ENCODE measurements at places on chromosomes 4 and X.

DNA sequence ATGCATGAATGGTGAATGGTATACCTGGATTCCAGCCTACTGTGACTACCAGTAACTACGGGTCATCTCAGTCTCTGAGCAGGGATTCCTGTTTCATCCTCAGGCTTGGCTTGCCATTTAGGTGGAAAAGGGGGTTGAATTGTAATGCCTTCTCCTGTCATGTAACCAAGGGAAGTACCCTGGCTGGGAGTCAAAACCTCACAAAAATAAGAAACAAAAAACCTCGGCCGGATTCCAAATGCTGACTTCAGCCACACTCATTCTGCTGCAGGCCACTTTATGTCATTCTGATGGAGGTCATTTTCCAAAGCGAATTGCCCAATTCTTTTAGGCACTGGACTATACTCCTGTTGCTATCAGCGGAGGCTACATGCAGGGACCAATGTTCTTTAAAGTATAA lies 324.7 kb downstream of the LDB2 start:
- DNase-seq, result peak; percentile 91

- no peak for DNase-seq
Observed at GRCh38 chr4:34950926-34951325, 1293.4 kb downstream of the ARAP2 start.

DNA sequence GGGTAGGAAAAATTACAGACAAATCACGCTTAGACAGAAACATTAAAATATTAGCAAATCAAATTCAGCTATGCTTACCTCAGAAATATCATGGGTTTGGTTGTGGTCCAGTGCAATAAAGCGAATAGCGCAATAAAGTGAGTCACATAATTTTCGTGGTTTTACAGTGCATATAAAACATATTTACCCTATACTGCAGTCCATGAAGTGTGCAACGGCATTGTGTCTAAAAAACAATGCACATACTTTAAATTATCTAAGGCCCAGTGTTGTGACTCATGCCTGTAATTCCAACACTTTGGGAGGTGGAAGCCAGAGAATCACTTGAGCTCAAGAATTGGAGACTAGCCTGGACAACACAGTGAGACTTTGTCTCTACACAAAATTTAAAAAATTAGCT lies 195.7 kb upstream of the IL1RAPL1 start:
- DNase-seq, result no peak

DNA sequence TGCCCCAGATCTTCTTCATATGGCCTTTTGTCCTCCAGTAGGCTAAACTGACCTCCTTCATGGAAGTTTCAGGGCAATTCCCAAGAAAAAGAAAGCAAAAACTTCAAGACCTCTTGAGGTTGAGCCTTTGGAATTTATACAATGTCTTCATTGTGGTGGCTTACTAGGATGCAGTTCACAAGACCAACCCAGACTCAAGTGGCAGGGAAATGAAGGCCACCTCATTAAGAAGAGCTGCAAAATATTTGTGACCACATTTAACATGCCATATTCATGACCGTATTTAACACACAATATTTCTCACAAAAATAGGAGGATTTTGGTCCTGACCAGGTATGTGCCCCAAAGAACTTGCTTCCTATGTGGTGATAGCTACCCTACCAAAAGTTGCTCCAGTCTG lies 605.5 kb upstream of the PITX2 start:
- peak; percentile 44 for DNase-seq

GRCh38 chrX:123322536-123322935 lies 138.5 kb downstream of the GRIA3 start:
- DNase-seq, result no peak

- DNase-seq, result no peak
Observed at GRCh38 chrX:136141569-136141968, 5.8 kb upstream of the FHL1 start.

DNA sequence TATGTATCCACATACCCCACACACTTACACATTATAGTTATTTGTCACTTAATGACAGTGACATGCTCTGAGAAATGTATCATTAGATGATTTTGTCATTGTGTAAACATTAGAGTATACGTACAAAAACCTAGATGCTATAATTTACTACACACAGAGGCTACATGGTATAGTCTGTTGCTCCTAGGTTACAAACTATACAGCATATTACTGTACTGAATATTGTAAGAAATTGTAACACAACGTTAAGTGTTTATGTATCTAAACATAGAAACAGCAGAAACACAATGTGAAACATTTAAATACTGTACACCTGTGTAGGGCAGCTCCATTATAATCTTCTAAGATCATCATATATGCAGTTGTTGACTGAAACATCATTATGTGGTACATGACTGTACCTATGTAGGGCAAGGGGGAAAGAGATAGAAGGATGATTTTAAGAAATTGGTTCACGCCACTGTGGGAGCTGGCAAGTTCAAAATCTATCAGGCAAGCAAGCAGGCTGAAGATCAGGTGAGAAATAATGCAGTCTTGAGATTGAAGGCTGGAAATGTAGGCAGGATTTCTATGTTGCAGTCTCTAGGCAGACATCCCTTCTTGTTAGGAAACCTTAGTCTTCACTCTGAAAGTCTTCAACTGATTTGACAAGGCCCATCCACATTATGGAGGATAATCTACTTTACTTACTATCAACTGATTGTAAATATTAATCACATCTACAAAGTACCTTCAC lies 78.0 kb upstream of the CPEB2 start:
- DNase-seq, result no peak

DNA sequence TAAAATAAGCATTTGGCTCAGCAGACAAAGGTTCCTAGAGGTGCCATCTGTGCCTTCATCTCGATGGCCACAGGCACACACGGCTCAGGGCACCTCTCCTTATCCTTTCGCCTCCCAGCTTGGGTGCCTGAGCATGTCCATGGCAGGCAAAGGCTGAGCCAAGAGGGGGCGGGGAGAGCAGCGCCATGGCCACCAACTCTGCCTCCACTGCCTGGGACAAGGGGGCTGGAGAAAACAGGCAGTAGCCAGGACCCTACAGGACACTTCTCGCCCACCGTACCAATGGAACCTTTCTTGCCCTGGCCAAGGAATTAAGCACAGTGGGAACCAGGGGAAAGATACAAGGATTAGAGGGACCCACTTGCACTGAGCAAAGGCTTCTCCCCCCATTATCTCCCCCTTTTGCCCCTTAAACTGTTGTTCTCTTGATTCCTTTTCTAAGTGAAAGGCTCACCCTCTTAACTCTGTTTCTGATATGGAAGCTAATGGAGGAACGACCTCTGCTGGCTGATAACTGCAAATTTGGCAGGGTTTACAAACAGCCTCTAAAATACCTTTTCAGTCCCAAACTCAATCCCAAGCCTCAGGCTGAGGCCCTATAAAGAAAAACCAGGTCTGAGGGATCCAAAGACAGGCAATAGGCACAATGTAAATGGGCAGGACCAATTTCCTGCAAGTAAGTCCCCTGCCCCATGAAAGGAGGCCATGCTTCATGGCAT lies 335.2 kb downstream of the ADAM29 start:
- peak; percentile 6 for DNase-seq

DNA sequence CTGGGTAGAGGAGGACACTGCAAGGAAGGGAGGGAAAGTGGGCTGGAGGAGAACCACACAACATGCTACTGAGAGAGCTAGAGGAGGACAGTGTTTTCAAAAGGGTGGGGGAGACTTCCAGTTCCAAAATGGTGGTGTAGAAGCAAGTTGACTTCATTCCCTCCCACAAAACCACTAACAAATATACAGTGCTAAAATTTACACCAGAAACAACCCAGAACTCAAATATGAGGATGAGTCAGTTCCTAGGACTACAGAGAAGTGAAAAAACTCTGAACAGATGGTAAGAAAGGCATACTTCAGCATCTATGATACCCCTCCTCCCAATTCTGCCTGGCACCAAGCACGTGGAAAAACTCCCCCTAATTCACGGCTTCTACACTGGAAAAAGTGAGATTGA lies 9.8 kb downstream of the AADAT start:
- no peak for DNase-seq

DNA sequence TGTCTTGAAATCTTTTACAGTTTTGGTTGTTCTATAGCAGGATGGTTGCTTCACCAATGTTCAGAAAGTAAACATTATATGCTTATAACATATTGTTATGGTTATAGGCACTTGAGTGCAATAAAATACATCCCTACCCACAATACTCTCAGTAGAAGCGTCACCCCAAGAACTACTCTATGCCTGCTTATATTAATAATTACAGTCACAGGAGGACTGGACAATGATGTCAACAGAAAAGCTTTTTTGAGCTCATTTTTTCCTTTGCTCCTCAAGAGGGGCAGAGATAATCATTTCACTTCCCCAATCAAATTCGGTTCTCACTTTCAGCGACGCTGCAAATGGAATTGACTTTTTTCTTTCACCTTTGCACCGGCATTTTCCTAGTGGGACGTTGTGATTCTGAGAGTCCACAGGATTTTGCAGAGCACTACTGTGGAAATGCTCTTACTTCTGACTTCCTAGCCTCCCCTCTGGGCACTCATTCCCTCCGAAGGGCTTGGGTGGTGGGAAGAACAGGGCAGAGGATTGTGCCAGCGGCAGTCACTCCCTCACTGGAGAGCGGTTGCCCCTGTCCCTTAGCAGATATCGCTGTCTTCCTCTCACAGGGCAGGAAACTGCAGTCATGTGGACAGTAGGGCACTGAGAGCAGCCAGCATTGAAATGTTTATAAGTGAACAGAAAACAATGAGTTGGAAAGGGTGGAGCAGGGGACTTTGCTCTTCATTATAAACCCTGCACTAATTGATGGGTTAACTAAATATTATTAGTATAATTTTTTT lies 24.9 kb upstream of the SGMS2 start:
- DNase-seq, result no peak

DNA sequence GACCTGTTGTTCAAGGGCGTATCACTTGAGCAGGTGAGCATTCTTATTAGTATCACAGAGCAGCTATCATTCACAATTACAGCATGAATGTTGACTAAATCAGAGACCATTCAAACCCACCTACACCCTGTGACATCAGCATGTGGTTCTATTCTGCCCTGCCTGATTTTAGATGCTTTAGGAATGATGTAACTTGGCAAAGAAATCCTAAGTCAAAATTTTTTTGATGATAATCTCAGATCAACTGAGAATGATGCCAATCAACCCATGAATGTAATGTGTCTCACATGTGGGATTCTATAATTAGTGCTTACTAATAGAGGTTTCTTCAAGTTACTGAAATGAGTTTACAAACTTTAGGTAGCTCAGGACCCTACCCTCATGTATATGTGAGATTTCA lies 13.4 kb upstream of the CHIC2 start:
- DNase-seq, result peak; percentile 65

- DNase-seq, result no peak
Observed at GRCh38 chr4:173411106-173411693, 12.3 kb upstream of the SCRG1 start.

DNA sequence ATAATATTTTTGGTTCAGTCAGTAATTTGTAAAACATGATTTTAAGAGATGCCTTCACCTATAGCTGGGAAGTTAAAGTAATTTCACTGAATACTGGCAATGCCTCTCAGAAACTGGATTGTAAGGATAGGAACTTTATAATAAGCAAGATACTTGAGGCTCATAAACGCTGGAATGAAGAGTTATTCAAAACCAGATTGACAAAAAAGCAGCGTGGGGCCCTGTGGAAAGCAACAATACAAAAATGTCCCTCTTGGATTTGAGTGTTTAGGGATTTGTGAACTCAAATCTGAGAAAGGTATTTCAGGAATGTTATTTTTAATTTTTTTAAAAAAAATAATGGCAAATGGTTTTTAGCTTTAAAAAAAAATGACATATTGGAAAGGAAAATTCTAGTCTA lies 94.6 kb downstream of the ANK2 start:
- no peak for DNase-seq

- DNase-seq, result no peak
Observed at GRCh38 chr4:6676722-6677558, 16.7 kb upstream of the S100P start.

DNA sequence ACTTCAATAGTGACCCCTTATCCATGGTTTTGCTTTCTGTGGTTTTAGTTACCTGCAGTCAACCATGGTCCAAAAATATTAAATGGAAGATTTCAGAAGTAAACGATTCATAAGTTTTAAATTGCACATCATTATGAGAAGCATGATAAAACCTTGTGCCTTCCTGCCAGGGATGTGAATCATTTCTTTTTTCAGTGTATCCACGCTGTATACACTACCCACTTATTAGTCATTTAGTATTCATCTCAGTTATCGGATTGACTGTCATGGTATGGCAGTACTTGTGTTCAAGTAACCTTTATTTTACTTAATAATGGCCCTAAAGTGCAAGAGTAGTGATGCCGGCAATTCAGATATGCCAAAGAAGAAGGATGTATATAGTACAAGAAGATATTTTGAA lies 37.7 kb upstream of the TASL start:
- peak; percentile 72 for DNase-seq

- DNase-seq, result peak; percentile 78
Observed at GRCh38 chr4:123939621-123940020, 543.0 kb downstream of the SPRY1 start.

DNA sequence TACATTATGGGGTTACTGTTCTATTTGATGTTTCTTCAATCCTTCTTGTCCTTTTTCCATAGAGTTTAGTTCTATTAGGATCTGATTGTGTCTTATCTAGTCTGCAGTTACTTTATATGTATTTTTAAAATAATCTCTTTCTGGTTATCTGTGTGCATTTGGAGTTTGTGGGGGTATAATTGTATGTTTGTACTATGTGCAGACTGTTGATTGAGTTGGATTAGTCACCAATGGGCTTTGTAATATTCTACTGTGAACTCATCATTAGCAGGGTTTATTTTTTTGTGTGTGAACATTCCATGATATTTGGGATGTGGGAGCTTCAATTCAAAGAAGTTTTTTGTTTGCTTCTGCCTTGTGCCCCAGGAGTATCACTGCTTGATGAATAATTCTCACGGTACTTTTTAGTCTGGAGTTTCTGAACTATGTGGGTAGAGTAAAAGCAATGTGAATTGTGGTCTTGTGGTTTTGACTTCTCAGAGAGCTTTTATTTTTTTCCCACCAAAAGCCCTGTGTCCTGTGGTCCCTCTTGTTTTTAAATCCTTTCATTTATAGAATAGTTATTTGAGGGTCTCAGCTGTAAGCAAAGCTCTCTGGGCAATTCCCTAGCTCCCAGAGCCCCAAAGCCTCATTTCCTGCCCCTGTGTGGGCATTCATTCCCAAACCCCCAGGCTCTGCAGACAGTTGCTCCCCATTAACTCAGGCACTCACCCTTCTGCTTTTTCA lies 127.8 kb downstream of the PHKA2 start:
- DNase-seq, result peak; percentile 10

DNA sequence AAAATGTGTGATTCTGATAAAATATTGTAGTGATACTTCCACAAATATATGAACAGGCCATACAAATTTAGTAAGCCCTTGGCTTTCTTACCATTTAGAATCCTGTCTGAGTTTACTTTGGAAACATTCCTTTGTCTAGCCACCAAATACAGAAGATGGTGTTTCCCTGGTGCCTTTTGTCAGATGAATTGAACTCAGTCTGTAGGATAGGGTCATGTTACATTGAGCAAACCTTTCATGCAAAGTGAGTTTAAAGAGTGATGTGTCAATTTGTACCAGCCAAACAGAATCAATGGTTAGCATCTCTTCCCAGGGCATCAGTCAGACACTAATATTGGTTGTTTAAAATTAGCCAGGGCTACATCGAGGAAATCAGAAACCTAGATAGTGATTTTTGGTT lies 1443.4 kb downstream of the ARAP2 start:
- DNase-seq, result no peak

GRCh38 chr4:37365888-37366287 lies 121.3 kb downstream of the NWD2 start:
- DNase-seq, result no peak

GRCh38 chr4:61520166-61520565 lies 320.0 kb downstream of the ADGRL3 start:
- DNase-seq, result no peak
